ENCODE measurements at places on chromosomes 1 and 21. TPM values are rescaled to one million over a fixed set of nuclear protein-coding genes. Genes with fewer than 3 reads are reported as not detected.

DNA sequence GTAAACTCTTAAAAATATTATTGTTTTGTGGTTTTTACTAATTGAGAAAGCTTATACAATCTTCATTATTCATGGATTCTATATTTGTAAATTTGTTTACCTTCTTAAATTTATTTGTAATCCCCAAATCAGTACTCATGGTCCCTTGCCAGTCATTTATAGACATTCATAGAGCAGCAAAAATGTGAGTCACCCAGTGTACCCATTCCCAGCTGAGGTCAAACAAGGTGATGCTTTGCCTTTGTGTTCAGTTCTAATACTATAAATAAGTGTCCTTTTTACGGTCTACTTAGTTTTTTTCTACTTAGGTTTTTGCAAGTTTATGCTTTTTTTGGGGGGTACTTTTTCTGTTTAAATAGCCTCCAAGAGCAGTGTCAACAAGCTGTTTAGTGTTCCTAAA, 36.1 kb downstream of the SORT1 start:
- DNase-seq: no peak

MORC3 gene
- 20.4 TPM for total RNA-seq

DNA sequence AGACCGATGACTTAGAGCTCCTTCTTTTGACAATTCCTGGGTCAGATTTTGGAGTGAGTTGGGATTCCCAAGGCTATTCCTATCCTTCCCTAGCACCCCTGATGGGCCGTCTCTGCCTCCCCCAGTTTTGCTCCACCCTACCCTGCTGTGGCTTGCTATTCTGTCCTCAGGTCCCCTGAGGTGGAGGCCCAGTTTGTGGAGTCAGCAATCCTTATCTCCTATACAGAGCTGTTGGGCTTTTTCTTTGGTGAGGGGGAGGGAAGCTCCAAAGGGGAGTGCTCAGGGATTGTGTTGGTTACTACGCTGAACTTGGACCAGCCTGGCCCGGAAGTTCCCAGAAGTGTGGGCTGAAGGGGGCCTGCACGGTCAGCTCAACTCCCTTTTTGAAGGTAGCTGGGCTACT, 7.6 kb downstream of the SESN2 start:
- no peak for DNase-seq

GRCh38 chr1:22592919-22593790, 29.9 kb downstream of the EPHA8 start:
- DNase-seq: no peak

DNA sequence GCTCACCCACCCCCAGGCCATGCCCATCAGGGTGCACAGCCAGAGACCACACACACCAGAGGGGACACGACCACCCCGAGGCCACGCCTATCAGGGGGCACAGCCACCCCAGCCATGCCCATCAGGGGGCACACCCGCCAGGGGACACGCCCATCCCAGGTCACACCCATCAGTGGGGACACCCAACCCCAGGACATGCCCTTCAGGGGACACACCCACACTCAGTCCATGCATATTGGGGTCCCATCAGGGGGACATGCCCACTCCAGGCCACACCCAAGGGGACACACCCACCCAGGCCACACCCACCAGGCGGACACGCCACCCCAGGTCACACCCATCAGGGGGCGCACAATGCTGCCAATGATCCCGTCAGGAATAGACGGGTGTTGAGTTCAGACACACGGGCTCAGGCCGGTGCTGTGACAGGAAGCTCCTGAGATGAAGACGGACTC, 20.7 kb downstream of the MCM3AP start:
- no peak for DNase-seq

- no peak for DNase-seq
These were observed 64.8 kb downstream of the TP53BP2 start for GRCh38 chr1:223780949-223781348.

GRCh38 chr1:183484254-183484653, 12.0 kb downstream of the SMG7 start:
- no peak for DNase-seq

FAM72C gene
- total RNA-seq: 25.9 TPM

DNASE2B gene
- not detected for total RNA-seq

- DNase-seq: no peak
These were observed 195.0 kb upstream of the FOXD3 start for GRCh38 chr1:63127376-63127775.

DNA sequence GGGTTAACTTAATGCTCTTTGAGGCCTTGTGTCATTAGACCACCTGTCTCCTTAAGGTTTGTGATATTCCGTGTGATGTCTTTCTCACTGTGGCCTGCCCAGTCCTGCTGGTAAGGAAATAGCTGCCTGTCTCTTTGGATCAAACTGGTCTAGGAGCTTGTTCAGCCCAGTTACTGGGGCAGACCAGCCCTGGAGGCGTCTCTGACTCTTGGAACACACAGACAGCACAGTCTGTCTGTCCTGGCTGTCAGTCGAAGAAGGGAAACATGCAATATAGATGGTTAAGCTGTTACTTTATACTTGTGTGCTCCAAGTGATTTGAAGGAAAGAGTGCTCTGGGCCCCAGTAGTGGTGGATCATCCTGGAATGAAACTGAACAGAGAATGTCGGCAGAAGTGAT, 20.4 kb downstream of the PBX1 start:
- no peak for DNase-seq

DNA sequence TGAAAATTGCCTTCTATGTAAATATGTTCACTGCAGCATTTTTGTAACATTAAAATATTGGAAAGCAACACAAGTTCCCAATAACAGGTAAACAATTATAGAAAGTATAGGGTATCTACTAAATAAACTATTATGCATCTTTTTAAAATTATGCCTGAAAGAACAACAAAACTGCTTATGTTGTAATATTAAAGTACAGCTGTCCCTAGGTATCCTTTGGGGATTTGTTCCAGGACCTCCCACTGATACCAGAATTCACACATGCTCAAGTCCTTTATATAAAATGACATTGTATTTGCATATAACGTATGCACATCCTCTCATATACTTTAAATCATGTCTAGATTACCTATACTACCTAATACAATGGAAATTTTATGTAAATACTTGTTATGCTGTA, 121.8 kb upstream of the TNFSF4 start:
- no peak for DNase-seq

- DNase-seq: no peak
These were observed 130.8 kb downstream of the LACTBL1 start for GRCh38 chr1:22841860-22842281.

RIPK4 gene
- 0.65 TPM for total RNA-seq

NPR1 gene
- total RNA-seq: not detected

TRIM58 gene
- 0.11 TPM for total RNA-seq

DNA sequence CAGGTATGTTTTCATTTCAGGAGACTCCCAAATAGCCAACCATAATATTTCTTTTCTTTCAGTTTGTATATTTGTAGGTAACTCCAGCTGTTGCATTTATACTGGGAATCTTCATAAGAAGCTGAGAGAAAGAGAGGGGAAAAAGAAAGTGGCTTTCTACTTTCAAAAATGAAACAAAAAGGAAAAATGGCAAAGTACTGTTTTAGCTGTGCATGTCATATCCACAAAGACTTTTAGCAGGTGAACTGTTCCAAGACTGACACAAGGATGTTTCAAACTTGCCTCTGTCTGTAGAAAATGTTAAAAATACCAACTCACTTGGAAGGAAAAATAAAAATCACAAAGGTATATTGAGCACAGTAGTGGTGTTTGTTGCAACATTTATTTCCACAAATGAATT, 41.9 kb upstream of the CACYBP start:
- DNase-seq: no peak

DNA sequence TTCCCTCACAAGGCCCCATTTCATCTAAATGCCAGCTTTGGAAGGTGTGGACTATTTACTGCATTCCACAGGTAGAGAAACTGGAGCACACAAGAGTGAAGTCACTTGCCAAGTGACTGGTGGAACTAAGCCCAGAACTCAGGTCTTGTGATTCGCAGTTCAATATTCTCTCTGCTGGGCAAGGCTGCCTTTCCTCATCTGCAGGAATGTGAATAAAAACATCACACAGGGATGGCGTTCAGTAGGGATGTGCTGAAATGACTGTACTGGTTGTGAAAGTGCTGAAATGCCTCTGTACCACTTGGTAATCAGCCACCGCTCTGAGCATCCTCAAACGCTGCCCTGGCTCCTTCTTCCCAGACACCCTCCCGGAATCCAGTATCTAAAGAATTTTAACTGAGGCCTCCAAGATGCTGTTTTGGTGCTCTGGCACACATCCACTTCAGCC, 145.6 kb downstream of the HIVEP3 start:
- DNase-seq: no peak

DNA sequence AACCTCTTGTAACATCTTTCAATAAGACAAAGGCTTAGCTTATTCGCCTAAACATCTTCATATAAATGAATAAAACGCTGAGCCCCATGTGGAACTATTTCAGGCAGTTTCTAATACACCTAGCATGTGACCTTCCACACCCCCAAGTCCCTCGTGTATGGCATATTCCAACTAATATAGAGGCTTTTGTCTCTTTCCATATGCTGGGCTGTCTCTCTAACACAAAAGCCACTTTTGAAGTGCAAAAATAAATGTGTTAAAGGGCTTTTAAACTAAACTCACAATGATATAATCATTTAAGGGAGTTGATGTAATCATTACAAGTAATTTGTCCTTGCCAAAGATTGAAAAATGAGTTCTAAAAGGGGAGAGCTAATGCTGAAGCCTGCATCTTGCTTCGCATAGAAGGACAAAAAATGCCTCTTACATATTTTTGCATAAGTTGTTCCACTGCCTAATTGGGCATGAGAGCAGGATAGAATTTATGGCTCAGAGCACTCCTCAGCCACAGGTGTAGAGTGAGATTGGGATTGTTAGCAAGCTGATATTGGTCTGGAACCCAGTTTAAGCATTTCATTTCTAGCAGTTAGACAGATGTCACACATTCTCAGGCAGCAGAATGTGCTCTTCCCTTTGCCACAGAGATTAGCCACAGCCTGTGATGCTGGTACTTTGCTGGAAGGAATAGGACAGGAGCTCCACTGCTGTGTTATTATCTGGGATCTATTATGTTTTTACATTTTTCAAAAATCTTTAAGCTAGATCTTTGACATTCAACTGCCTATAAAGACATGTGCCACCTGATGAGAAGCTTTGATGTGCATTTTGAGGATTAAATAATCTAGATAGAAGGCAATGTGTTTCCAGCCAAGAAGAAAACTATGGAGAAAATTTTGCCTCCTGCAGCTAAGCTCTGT, 1044.4 kb downstream of the ADGRL2 start:
- DNase-seq: no peak

GRCh38 chr1:22509815-22510214, 53.5 kb upstream of the EPHA8 start:
- DNase-seq: no peak

DNA sequence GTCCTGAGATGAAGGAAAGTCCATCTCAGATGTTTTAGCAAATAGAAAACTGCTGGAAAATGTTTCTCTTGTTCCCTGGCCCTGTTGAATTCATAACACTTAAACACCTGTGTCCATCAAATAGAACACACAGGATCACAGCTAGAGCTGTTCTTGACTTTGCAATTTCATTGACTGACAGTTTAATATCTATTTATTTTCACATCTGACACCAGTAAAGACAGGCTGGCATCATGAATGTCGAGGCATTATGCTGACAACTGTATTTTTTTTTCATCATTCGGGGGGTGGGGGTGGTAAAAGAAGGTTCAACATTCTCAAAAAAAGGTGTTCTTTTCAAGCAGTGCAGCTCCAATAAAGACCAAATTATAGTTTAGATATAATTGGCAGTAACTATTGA, 591.2 kb upstream of the PTBP2 start:
- DNase-seq: no peak

DNA sequence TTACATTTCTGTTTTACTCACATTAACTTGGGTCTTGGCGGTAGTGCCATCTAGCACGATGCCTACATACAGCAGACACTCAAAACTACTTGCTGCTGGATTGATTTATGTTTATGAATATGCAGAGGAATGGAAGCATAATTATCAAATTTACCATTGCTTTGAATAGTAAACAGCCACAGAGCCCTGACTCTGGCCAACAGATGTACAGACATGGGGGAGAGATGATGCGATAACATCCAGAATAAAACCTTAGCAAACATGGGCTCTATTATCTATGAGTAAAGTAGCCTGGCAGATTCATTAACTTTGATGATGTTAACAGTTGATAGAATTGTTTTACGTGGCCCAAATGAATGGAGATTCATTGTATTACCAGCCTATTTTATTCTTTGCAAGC, 42.8 kb downstream of the PTGFR start:
- DNase-seq: no peak

GRCh38 chr1:92538413-92539061, 51.8 kb upstream of the GFI1 start:
- DNase-seq: peak; percentile 60

DNA sequence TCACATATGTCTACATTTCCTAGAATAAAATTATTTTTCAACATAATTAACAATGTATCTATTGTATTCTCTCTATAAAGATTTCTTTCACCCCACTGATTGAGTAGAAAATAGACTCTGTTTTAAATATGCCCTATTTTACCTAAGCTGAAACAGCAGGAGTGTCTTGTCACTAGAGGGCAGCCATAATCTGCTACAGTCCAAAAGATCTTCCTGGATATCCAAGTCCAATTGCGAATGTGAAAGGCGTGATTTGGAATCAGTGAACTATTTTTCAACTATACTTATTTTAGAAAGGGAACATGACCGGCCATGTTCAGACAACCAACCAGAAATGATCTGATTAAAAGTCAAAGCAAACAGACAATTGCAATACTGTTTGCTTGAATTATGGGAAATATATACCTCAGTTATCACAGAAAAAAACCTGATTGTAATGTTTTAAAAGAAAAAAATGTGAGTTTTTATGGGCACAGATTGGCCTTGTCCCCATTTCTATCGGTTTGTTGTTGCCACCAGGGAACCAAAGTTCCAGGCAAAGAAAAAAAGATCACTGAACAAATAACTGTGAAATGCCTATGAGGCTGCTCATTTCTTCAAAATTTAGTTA, 1211.0 kb upstream of the ADGRL4 start:
- DNase-seq: no peak

GRCh38 chr1:27615346-27616192, 11.6 kb upstream of the AHDC1 start:
- DNase-seq: no peak

- no peak for DNase-seq
These were observed 33.2 kb downstream of the PRAMEF20 start for GRCh38 chr1:13443335-13443979.

TESK2 gene
- 2.9 TPM for total RNA-seq

DNA sequence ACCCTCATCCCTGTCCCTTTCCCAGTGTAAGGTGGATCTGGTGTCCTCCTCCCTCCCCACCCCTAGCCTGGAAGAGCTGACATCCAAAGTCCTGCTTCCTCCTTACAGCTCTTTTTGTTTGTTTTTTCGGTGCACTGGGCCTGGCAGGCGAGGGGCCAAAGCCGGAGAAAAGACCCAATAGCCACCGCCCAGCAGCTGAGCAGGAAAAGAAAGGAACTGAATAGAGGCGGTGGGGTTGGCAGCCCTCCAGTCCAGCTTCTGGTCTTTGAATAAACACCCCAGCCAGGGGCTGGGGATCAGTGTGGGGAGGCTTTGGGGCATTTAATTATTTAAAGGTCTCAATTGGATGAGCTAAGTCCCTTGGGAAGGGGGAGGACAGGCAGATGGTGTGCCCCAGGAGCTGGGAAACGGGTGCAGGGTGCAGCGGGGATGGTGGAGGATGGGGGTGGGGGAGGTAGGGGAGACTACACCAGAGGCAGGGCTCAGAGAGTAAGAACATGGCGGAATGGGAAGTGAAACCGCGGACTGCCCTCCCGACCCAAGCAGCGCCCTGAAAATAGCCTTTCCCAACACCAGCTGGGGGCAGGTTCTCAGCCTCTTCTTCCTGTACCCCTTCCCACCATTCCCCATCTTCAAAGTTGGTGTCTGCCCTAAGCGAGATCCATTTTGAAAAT, 20.2 kb downstream of the BTG2 start:
- no peak for DNase-seq

All from activated CD8-positive, alpha-beta T cell treated with anti-CD3 and anti-CD28 coated beads for 36 hours (primary cell).